ENCODE measurements at places on chromosomes 5 and 9.

DNA sequence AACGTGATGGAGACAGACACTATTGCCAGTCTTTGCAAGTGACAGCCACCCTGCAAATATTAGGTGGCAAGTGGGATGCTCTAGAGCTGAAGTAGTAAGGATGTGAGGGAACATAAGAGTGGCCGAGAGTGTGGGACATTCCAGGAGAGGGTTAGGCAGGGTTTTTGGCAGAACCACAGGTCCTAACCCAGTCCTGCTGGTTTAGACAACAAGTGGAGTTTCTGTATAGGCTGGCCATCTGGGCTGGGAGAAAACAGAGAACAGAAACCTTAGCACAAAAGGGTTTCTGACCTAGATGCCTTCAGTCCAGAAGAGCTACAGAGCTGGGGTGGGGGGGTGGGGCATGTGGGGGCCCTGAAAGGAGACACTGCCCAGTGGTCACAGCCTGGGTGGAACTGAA lies 107.4 kb downstream of the TMEM174 start:
- no peak for DNase-seq

GRCh38 chr9:131312822-131313770 lies 23.6 kb downstream of the PLPP7 start:
- DNase-seq, result no peak

- DNase-seq, result no peak
Observed at GRCh38 chr9:9521033-9521779, 1091.6 kb downstream of the PTPRD start.

DNA sequence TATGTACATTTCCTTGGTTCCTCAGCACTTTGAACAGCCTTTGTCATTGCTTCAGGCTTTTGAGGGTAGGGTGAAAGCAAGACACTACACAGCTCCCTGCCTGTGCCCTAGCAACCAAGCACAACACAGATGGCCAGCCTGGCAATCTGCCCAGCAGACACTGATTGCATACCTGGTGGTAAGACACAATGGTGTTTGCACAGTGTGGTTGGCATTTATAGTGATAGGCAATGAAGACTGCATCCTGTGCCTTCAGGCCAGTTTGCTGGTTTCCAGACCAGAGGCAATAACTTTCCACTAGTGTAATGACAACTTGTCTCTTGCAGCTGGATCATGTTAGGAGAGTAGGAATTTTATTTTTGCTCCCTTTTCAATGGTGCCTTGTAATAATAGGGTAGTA lies 144.5 kb upstream of the TNC start:
- DNase-seq, result no peak

GRCh38 chr9:105877721-105878120 lies 183.4 kb downstream of the TMEM38B start:
- DNase-seq, result no peak

- DNase-seq, result no peak
Observed at GRCh38 chr5:107112216-107112615, 558.5 kb downstream of the EFNA5 start.

DNA sequence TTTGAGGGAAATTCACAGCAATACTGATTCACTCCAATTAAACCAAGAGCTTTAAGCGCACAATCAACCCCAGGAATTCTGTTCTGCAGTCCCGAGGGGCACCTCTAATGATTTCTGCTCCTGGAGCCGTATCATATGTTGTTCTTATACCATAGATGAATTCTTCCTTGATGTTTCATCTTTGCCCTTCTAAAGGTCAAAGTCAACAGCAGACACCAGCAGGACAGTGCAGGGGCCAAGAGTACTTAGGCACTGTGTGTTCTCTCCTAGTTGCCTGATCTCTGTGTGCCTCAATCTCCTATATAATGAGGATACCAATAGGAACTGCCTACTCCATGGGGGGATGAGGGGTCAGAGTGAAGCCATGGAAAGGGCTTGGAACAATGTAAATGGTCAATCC lies 16.5 kb downstream of the EPB41L4B start:
- no peak for DNase-seq

DNA sequence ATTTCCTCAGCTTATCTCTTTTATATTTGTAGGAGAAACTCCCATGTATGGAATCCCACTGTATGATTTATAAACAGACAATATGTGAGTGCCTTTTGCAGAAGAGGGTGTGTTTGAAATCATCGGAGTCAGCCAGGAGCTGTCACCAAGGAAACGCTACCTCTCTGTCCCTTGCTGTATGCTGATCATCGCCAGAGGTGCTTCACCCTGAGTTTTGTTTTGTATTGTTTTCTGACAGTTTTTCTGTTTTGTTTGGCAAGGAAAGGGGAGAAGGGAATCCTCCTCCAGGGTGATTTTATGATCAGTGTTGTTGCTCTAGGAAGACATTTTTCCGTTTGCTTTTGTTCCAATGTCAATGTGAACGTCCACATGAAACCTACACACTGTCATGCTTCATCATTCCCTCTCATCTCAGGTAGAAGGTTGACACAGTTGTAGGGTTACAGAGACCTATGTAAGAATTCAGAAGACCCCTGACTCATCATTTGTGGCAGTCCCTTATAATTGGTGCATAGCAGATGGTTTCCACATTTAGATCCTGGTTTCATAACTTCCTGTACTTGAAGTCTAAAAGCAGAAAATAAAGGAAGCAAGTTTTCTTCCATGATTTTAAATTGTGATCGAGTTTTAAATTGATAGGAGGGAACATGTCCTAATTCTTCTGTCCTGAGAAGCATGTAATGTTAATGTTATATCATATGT lies 18.0 kb upstream of the CTSL start:
- DNase-seq, result no peak

GRCh38 chr5:148849461-148849860 lies 23.1 kb downstream of the ADRB2 start:
- no peak for DNase-seq

DNA sequence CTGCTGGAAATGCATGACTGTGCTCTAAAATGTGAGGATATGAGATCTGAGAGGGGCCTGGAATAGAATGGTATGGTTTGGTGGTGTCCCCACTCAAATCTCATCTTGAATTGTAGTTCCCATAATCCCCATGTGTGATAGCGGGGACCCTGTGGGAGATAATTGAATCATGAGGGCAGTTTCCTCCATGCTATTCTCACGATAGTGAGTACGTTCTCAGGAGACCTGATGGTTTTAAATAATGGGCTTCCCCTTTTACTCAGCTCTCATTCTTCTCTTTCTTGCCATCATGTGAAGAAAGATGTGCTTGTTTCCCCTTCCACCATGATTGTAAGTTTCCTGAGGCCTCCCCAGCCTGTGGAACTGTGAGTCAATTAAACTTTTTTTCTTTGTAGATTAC lies 133.6 kb upstream of the ADAMTS16 start:
- no peak for DNase-seq

DNA sequence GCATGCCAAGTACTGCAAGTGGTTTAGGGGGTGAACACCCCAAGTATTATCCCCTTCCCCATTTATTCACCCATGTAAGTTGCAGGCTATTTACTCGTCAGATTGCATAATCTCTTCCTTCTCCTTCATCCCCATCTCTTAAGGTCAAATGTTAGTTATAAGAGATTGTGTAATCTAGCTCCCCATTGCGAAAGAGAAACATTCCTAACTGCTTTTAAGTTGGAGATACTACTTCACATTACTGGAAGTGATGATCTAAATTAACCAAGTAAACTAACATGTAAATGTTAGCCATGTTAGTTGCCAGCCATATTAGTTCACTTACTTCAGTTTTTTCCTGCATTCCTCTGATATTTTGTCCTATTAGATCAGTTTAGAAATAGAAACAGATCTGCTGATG lies 262.3 kb downstream of the TAF11L14 start:
- DNase-seq, result no peak

- no peak for DNase-seq
Observed at GRCh38 chr9:78552802-78553201, 255.9 kb downstream of the PSAT1 start.

- DNase-seq, result no peak
Observed at GRCh38 chr5:57724836-57725235, 242.2 kb upstream of the ACTBL2 start.

DNA sequence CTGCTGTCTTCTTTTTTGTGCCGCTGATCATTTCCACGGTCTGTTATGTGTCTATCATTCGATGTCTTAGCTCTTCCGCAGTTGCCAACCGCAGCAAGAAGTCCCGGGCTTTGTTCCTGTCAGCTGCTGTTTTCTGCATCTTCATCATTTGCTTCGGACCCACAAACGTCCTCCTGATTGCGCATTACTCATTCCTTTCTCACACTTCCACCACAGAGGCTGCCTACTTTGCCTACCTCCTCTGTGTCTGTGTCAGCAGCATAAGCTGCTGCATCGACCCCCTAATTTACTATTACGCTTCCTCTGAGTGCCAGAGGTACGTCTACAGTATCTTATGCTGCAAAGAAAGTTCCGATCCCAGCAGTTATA lies 17.1 kb downstream of the F2R start:
- DNase-seq, result no peak

All from naive thymus-derived CD4-positive, alpha-beta T cell (primary cell).